ENCODE measurements at places on chromosomes 13 and 19.

GRCh38 chr19:6048793-6049405 lies 61.4 kb downstream of the RFX2 start:
- DNase-seq, result peak; percentile 80

- DNase-seq, result peak; percentile 94
Observed at GRCh38 chr19:11964858-11965645, at the start of gene ZNF763. Gene ZNF763 (plus strand): TSS chr19:11965040. CDS start chr19:11965209, 169 bp downstream.

- no peak for DNase-seq
Observed at GRCh38 chr19:46150606-46151005, 2.6 kb downstream of the IGFL2 start.

- no peak for DNase-seq
Observed at GRCh38 chr13:36108342-36108741, 22.8 kb downstream of the DCLK1 start.

GRCh38 chr13:44618326-44618725 lies 42.2 kb upstream of the TSC22D1 start:
- no peak for DNase-seq

GRCh38 chr19:6241056-6241455 lies 38.7 kb downstream of the MLLT1 start:
- DNase-seq, result no peak

DNA sequence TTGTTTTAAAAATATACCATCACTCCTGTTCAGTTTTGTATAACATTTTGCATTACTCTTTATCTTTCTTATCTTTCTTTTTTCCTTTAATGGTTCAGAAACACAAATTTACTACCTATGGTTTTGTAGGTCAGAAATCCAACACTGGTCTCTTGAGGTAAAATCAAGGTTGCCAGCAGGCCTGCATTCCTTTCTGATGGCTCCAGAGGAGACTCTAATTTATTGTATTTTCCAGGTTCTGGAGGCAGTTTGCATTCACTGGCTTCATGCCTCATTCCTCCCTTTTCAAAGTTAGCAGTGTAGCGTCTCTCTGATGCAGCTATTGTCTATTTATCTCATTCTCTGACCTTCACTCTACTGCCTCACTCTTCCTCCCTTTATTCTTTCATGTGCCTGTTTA lies 767.4 kb downstream of the SLITRK6 start:
- no peak for DNase-seq

DNA sequence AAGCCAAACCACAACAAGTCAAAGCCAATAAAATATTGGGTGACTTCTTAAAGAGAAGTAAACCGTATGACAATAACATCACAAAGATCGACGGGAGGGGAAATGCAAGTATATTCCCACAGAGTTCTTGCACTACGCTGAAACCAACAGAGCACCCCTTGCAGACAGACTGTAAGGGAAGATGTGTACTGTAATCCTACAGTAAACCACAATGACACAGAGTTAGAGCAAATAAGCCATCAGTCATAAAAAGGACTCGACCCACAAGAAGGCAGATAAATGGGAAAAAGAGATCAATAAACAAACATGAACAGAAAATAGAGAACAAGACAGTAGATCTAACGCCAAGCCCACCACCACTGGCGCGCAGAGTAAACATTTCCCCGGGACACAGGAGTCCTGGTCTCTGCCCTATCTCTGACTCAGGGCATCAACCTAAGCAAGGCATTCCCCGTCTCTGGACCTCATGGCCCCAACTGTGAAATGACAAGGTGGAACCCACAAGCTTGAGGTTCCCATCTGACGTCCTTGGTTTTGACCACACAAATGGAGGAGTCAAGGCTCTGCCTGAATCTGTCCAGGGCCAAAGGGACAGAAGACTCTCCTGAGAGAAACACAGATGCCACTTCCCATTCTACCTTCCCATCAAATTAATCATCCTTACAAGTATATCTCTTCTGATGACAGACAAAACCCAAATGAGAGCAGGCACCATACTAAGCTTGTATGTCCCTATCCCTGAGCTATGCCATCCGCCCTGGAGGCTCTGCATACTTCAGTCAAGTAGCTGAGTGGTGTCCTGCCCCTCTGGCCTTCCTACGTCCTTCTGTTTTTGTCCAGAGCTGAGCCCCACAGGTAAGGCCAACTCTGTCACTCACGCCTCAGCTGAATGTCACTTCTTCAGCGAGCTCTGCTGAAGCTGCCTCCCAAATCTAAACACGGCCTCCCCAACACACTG lies 15.0 kb downstream of the SAFB2 start:
- no peak for DNase-seq

DNA sequence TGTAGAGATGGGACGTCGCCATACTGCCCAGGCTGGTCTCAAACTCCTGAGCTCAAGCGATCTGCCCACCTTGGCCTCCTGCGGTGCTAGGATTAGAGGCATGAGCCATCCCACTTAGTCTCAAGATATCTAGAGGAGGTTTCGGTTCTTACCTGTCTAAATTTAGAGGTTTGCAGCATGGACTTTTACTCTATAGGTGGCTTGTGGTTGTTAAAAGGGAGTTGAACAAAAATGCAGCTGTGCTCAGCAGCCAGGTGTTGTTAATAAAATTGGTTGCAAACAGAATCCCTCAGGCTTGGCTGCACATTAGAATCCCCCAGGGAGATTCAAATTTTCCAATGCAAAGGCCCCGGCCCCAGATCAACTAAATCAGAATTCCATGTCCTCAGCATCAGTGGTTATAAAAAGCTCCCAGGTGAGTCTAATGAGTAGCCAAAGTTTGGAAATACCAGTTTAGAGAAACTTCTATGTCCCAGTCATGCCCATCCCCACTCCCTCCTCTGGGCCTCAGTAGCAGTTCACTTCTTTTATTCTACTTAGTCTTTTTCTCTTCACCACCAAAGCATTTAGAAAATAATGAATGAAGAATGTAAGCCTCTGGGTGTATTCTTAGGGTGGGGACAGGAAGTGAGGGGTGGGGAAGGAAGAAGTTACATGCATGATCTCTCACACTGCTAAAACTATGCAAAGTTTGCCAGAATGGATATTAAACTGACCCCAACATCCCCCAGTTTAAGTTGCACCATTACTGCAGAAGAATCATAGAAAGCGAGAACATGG lies 471.0 kb downstream of the COG6 start:
- DNase-seq, result no peak

DNA sequence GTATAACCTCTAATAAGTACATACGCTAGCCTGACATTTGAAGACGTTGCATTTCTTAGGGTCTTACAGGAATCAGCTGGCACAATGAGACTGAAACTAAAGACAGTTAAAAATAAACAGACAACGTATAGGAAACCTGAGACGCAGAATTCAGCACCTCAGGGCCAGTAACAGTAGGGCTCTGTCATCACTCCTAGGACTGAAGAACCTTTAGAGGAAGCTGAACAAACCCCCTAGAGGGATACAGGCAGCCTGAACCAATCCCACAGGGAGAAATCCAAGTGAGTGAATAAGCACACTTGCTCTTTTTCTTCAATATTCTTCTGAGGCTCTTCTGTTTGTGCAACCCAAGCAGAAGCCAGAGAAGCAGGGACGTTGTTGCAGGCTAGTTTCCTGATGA lies 53.9 kb upstream of the KLHL1 start:
- no peak for DNase-seq

GRCh38 chr19:46426506-46427162 lies 2.1 kb downstream of the PNMA8C start:
- DNase-seq, result peak; percentile 67

DNA sequence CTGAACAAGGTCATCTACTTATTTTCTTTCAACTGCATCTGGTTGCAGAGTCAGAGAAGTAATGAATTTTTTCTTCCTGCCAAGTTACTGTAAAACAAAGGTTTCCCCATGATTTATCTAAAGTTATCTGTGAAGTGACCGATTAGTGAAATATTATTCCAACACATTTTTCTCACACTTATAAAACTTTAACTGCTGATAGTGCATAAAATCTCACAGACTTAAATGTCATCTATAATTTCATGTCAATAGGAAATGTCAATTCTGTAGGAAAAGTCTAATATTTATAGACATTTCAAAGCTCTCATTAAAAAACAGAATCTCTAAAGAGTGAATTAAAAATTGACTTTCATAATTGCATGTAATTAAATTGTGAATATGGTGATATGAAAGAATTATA lies 397.2 kb downstream of the SLITRK1 start:
- no peak for DNase-seq

DNA sequence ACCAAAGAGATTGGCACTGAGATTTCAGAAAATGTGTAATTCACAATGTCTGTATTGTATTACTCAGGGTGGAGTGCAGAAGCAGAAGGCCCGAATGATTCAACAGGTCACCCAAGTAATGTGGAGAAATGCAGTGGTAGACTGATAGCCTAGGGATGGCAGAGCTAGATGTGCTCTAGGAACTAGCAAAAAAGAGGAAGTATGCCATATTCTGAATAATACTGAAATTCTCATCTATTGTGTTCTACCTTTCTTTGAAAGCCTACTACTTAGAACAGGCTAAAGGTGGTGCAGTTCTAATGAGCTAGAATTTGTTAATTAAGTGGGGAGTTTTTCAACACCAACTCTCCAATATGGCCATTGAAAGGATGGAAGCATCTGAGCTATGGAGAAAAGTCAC lies 1449.8 kb upstream of the MIR17HG start:
- no peak for DNase-seq

- DNase-seq, result no peak
Observed at GRCh38 chr19:2309734-2310362, 1.9 kb upstream of the LINGO3 start.

DNA sequence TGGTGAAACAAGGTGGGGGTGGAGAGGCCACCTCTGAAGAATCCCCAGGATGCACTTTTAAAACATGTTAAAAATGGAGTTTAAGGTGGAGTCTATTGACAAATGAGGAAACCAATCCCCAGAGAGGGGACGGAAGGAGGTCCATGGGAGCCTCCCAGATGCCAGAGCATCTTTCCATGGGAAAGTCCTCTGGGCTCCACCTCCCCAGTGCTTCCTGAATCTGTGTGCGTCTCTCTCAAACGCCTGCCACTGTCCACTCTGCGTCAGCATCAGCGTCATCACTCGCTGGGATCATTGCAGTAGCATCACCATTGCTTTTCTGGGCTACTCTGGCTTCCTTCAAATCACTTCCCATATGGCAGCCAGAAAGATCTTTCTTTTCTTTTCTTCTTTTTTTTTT lies 6.2 kb downstream of the GPR4 start:
- no peak for DNase-seq

GRCh38 chr19:54297759-54298305 lies 15.1 kb downstream of the LILRA5 start:
- no peak for DNase-seq

DNA sequence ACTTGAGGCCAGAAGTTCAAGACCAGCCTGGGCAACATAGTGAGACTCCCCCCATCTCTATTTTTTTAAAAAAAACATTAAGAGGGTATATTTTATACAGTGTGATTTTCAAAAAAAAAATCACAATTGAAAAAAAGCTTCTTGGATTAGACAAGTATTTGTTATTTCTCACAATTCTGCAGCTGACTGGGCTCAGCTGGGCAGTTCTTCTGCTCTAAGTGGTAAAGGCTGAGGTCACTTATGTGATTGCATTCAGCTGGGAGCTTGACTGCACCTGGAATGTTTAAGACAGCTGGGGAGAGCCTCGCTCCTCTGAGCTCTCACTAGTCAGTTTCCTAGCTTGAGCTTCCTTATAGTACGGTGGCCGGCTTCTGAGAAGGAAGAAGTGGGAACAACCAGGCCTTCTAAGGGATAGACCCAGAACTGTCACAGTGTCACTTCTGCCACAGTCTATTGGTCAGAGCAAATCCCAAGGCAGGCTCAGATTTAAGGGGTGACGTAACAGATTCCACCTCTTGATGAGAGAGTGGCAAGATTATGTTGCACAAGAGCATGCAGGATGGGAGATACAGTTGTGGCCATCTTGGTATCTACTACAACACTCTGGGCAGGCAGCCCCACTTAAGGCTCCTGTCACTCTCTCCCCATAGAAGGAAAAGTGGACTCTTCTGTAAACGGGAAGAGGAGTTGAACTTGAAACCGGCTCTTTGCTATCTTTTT lies 19.7 kb upstream of the IRGC start:
- no peak for DNase-seq

- DNase-seq, result no peak
Observed at GRCh38 chr13:46213242-46213641, 1.5 kb downstream of the LRRC63 start.

- DNase-seq, result no peak
Observed at GRCh38 chr19:35217649-35217990, 10.9 kb downstream of the FAM187B start.

GRCh38 chr13:28685892-28686291 lies 27.0 kb downstream of the POMP start:
- DNase-seq, result no peak

DNA sequence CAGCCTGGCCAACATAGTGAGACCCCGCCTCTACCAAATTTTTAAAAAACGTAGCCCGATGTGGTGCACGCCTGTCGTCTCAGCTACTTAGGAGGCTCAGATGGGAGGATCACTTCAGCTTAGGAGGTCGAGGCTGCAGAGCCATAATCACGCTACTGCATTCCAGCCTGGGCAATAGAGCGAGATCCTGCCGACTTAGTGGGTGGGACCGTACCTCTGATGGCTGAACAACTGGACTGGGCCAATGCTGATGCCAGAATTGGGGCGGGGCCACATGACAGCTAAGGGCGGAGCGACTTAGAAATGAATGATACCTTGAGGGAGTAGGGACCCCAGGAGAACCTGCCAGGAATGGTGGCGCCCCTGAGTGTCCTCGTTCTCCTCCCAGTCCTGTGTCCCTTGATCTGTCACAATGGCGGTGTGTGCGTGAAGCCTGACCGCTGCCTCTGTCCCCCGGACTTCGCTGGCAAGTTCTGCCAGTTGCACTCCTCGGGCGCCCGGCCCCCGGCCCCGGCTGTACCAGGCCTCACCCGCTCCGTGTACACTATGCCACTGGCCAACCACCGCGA lies 3.6 kb downstream of the LTBP4 start:
- no peak for DNase-seq

DNA sequence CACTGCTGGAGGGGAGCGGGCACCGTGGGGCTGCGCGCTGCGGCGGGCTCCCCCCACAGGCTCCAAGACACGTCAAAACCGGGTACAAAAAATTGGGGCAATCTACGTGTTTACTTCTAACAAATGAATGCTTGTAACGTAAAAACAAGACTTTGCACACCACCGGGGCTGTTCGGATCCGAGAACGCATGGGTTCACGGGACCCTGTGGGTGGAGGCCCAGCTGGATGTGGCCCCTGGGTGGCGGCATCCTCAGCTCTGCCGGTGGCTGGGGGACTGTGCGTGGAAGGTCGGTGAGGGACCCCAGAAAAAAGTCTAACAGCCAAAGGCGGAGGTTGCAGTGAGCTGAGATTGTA lies 10.3 kb upstream of the SLC7A10 start:
- no peak for DNase-seq

GRCh38 chr13:106528718-106529414 lies 6.6 kb downstream of the EFNB2 start:
- DNase-seq, result no peak

GRCh38 chr13:48125794-48126228 lies 30.9 kb upstream of the MED4 start:
- no peak for DNase-seq

DNA sequence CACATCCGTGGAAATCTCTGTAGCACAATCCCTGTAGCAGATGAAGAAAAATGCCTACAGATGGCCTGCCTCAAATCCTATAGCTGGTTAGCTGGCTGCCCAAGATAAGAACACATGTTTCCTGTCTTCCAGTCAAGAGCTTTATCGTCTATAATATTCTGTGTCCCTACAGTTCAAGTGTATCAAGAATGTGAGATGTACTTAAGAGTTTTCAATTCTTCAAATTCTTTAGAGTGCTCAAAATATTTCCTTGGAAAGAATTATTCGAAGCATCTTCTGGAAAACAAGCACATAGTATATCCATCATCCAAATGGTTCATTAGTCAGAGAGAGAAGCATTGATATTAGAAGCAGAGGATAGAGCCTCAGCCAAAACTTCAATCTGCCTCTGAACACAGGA lies 239.8 kb downstream of the COG6 start:
- no peak for DNase-seq

- DNase-seq, result no peak
Observed at GRCh38 chr19:3124630-3125029, 11.2 kb upstream of the GNA15 start.

Measured in liver (tissue), 10 donors.